ENCODE measurements at places on chromosomes 2 and 18.

DNA sequence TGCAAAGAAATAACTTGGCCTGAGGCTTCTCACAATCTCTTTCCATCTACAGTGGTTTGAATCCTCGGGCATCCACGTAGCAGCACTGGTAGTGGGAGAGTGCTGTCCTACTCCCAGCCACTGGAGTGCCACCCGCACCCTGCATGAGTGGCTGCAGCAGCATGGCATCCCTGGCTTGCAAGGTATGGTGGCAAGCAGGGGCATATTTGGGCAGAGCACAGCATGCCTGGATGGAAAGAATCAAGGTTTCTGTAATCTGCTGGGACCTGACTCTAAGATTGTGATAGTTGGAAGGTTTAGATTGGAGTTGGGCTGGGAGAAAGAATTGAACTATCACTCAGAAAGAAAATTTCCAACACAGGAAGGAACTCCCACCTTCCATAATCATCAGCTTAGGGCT, 4.0 kb downstream of the CAD start:
- DNase-seq = no peak

- no peak for DNase-seq
Observed at GRCh38 chr2:72363406-72363805, 215.7 kb upstream of the CYP26B1 start.

GRCh38 chr2:2057125-2057721, 273.9 kb downstream of the MYT1L start:
- DNase-seq = no peak

GRCh38 chr2:60152226-60152833, 401.1 kb downstream of the BCL11A start:
- DNase-seq = no peak

GRCh38 chr18:1585881-1586488, 681.3 kb downstream of the ADCYAP1 start:
- DNase-seq = peak; percentile 9

- DNase-seq = no peak
Observed at GRCh38 chr2:173986805-173987204, 21.6 kb upstream of the SP3 start.

- DNase-seq = peak; percentile 35
Observed at GRCh38 chr2:27857417-27858172, 32.6 kb downstream of the RBKS start.

DNA sequence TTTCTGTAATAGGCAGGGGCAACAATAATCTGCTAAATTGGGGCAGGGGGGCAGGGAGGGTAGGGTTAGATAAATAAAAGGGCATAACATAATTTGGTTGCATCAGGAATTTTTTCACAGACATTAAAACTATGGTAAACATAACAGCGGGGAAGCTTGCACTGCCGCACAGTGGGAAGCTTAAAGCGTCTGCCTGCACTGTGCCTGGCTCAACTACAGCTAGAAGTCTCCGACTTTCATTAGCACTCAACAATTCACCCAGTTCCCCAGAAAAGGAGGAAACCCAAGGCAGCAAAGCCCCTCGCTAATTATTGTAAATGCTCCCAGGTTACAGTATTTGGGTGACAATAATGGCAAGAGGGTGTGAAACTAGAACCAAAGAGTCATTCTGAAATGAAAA, 562.9 kb downstream of the ARHGAP15 start:
- DNase-seq = no peak

DNA sequence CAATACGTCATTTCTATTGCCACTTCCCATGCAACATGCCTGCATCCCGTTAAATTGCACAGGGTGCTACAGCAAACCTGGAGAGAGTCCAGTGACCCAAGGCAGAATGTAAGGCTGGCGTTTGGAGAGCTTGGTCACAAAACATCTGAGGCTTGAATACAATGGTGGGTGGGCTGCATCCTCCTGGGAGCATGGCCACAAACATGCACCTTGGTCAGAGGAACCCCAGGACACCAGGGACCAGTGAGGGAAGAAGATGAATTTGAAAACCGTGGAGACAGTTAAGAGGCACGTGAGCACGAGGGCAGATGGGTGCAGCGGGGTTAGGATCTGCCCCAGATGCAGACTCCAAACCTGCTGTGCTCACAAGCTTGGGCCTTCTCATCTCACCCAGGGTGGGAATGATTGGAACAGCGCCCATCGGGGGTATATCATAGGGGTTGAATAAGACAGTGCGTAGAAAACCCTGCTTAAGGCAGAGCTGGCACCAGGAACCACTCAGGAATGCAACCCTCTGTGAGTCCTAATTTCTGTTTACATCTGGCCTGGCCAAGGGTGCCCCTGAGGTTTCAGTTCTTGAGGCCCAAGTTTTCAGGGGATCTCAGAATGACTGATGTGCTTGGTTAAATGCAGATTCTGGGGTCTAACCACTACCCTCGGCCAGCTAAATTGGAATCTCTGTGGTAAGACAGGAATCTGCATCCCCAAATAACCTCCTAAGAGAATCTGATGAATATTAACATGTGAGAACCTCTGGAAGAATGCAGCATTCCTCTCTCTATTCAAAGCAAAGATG, 97.2 kb downstream of the ARL4C start:
- no peak for DNase-seq

DNA sequence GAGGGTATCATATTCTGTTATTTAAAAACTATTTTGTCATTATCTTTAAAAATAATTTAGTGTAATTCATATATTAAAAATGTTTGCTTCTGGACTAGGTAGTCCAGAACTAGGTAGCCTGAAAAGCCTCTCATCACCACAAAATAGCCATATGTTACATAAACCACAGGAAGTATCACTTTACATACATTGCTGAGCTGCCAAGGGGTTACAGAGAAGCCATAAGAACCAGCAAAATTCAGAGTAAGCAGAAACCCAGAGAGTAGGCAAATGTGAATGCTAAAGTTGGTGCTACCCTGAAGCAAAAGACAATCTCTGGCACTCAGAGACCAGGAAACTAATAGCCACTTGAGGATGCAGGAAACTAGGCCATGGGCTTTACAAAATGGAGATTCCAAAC, 60.9 kb downstream of the LOXHD1 start:
- DNase-seq = no peak

GRCh38 chr2:139271879-139272278, 491.7 kb upstream of the NXPH2 start:
- DNase-seq = no peak

DNA sequence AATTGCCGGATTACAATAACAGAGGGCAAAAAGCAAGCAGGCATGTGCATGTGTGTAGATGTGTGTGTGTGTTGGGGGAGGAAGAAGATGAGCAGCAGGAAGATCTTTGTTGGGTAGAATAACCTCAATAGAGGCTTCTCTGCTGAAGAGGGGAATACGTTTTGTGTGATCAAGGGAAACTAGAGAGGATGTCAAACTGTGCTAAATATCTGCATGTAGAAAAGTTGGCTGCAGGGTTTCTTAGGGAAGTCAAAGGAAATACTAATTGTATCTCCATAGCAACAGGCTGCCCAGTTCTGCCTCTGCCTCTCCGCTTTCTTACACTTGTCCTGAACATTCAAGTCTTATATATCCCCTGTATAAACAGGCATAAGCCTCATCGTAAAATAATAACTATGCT, 190.1 kb upstream of the RND3 start:
- no peak for DNase-seq

Data from kidney epithelial cell (primary cell).